ENCODE measurements at places on chromosomes 6 and 20.

GRCh38 chr6:5996714-5997419 is 9.9 kb downstream of the NRN1 start:
- no peak for DNase-seq

GRCh38 chr6:147063469-147064031 is 140.7 kb upstream of the STXBP5 start:
- no peak for DNase-seq

GRCh38 chr20:53040693-53041589 is 68.8 kb downstream of the TSHZ2 start:
- DNase-seq, result no peak

- DNase-seq, result peak; percentile 33
Observed at GRCh38 chr6:16332175-16332542, 93.8 kb downstream of the GMPR start.

DNA sequence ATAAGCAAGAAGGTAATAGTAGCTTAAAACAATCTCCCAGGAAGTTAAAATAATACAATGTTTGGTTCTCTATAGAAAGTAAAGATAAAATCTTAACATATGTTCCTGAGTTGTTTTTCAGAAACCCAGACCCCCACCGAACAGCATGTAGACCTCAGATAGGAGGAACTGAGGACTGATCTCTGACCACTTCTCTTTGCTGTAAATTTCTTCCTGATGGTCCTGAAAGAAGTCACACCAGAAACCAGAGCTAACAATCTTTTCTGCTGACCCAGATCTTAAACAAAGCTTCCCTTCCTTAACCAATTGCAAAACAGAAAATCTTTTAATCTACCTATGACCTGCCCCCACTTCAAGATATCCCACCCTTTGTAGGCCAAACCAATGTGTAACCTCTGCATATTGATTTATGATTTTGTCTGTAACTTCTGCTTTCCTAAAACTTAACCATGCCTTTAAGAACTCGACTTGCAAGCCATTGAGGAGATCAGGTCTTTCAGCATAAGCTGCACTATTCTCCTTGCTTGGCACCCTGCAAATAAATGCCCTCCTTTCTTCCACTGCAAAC is 21.9 kb upstream of the BEND6 start:
- DNase-seq, result no peak

GRCh38 chr20:787825-788224 is 19.5 kb upstream of the SLC52A3 start:
- no peak for DNase-seq

- DNase-seq, result no peak
Observed at GRCh38 chr20:740162-740561, 28.1 kb downstream of the SLC52A3 start.

DNA sequence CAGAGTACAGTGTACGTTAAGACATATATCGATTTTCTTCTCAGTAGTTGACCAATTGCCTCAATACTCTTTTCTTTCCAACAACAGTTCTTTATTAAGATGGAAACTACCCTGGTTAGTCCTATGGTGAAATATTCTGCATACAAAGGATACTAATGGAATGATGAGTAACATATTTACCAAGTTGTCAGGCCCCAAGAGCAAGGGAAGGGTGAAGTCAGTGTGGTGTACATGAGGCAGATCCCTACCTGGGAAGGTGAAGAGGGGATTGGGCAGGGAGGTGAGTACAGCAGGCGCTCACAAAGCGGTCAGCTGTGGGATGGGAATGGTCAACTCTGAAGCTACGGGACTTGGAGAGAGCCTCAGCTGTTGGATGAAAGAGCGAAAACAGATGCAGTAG is 29.7 kb downstream of the GJA1 start:
- no peak for DNase-seq

GRCh38 chr6:33762713-33763112 is 16.0 kb upstream of the IP6K3 start:
- DNase-seq, result no peak

- no peak for DNase-seq
Observed at GRCh38 chr6:16446273-16446672, 207.9 kb downstream of the GMPR start.

GRCh38 chr6:24655215-24655614 is 9.2 kb upstream of the KIAA0319 start:
- DNase-seq, result no peak

DNA sequence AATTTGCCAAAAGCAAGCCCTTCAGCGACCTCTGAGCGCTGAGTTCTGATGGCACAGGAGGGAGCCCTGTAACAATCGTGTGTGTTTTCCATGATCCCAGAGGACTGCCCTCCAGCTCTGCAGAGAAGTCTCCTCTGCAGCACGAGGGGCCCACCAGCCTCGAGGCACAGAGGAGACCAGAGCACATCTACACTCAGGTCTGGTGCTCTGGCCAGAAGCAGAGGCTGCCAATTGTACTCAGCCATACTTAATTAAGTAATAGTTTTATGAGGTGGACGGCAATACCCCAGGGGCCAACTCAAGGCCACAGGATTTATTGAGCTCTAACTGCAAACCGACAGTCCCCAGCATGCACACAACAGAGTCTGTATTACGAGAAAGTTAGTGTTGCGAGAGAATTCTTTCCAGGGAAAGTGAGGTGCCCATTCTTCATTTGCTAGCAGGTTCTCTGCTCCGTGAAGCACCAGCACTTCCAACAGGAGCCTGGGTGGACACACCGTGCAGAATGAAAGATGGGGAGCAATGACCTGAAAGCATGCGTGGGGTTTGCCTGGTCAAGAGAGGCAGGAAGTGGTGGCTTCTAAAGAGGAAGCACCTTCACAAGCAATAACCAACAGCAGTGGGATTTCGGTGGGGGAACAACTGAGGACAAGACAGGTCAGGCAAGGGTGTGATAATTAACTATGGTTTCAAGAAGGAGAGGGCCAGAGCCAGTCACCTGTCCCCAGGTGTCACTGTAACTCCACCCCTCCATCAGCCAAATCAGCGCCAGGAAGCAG is 92.8 kb upstream of the FOXC1 start:
- no peak for DNase-seq

- no peak for DNase-seq
Observed at GRCh38 chr6:158963020-158963808, 36.8 kb downstream of the RSPH3 start.

DNA sequence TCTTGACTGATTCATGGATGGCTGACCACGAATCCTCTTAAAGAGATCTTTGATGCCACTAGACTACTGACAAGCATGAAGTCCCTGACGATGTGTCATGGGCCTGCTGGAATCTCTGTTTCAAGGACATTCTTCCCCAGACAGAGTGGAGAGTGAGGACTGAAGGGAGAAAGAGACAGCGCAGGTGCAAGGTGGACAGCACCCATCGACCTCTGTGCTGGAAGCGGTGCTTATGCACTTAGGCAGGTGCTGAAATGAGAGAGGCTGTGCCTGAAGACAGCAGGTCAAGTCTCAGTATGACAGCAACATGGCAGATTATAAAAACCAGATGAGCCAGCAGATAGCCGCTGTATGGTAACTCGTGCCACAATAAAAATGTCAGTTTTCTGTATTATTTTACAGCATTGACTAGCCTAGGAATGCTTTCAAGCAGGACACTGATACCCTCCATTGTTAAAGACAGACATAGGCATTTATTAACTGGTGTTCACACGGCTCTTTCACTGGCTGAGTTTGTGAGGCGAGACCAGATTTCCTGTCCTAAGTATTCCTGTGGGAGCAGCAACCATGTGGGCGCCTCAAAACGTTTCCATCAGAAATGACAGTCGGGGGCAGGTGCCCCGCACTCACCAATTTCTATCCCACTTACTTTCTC is 47.5 kb downstream of the FOXC1 start:
- no peak for DNase-seq

- no peak for DNase-seq
Observed at GRCh38 chr6:109071125-109071917, 23.3 kb downstream of the SESN1 start.

GRCh38 chr6:168377484-168377855 is 57.9 kb upstream of the DACT2 start:
- no peak for DNase-seq

DNA sequence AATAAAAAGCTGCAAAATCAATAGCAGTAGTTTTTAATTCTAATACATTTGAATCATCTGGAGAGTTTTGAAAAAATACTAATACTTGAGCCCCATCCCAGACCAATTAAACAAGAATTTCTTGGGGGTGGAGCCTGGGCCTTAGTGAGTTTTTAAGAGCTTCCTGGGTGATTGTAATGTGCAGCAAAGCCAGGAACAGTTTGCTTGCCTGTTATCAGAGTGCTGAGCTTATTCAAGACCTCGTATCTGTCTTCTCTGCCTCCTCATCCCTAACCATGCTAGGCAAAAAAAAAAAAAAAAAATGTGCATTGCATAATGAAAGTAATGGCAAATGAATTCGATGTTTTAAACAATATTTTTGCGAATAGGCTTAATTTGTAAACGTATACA is 36.4 kb upstream of the MYB start:
- no peak for DNase-seq

GRCh38 chr20:23222531-23223200 is 127.9 kb upstream of the NXT1 start:
- DNase-seq, result no peak

DNA sequence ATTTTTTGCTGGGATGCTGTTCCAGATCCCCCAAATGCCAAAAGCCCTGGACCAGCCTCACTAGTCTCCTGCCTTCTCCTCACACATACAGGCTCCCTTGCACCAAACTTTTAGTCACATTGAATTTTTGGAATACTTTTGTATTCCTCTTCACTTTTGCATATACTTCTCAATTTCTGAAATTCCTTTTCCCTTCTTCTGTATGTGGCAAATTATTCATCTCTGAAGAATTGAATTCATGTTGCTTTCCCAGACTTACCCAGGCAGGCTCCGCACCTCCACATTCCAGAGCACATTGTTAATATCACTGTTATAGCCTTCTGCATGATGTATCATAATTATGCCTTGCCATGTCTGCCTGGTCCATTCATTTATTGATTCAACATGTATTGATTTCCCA is 255.3 kb upstream of the POU3F2 start:
- no peak for DNase-seq

DNA sequence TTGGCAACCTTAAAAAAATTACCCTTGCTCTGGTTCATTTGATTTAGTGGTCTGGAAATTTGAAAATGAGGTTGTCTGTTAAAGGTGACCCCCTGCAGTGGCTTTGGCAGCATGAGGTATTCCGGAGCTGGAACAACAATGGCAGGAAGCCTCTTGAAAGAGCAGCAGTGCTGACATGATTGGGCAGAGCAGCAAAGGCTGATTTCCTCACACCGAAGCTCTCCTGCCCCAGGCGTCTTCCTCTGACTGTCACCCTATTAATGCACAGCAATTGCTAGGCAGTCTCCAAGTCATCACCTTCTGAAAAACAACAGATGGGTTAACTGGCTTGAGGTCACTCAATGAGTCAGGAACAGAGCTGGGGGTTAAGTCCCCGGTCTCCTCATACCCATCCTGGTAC is 241.8 kb upstream of the MMS22L start:
- DNase-seq, result peak; percentile 65

- no peak for DNase-seq
Observed at GRCh38 chr6:128492386-128492785, 28.0 kb downstream of the PTPRK start.

DNA sequence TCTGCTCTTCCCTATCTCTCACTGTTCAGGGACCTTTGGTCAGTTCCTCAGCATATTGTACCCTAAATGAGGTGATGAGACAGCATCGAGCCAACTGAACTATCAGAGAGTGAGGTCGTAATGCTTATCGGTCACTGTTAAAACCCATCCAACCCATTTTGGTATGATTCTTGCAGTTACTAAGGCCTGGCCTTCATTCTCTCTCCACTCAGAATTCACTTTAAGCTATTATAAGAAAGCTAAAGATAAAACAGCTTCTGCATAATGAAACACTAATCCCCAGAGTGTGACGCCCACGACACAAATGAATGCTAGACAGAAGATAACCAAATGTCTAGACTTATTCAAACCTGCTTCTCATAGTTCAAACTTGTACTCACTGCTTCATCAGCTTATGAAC is 175.8 kb downstream of the GMPR start:
- no peak for DNase-seq

GRCh38 chr6:132763269-132763668 is 5.6 kb upstream of the VNN2 start:
- DNase-seq, result no peak

GRCh38 chr6:43070028-43070632 is 6.0 kb upstream of the PTK7 start:
- no peak for DNase-seq

GRCh38 chr6:166465671-166466087 is 82.9 kb upstream of the MPC1 start:
- no peak for DNase-seq

- no peak for DNase-seq
Observed at GRCh38 chr6:7909323-7910276, 988 bp downstream of the TXNDC5 start.

DNA sequence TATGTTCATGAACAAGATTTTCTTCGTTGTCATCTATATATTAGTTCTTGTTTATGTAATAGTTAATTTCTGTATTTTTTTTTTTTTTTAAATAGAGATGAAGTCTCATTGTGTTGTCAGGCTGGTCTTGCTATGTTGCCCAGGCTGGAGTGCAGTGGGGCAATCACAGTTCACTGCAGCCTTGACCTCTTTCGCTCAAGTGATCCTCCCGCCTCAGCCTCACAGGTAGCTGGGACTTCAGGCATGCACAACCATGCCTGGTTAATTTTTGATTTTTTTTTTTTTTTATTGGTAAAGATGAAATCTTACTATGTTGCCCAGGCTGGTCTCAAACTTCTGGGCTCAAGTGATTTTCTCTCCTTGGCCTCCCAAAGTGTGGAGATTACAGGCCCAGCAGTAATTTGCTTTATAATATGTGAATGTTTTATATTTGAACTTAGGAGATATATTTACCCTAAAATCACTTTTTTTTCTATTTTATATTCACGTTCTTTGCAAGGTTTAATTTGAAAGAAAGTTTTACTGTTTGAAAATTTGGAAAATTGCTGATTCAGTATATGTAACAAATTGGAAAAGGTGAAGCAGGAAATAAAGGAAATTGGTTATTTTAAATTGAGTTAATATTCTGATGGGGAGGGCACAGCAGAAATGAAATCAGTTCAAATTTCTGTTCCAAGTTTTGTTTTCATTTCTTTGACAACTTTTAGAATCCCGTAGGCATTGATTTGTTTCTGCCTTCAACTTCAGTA is 56.2 kb downstream of the ZFAND3 start:
- DNase-seq, result no peak

- no peak for DNase-seq
Observed at GRCh38 chr6:81731814-81732213, 20.7 kb downstream of the TENT5A start.

- DNase-seq, result peak; percentile 76
Observed at GRCh38 chr20:45061244-45061643, 39.7 kb downstream of the KCNS1 start.

DNA sequence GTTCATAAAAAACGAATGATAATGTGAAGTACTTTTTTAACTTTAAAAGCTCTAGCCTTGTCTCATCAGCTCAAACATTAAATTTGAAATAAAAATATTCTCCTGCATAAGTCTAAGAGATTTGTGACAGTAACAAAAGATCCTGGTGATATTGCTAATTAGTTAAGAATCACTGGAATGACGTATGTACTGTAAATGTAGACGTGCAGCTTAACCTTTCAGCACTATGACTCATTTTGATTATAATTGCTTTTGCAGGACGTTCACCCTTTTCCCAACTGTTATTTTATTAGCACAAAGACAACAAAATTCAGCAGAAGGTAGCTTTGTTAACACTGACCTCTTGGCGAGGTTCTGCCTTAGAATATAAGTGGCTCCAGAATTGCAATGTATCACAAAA is 68.6 kb downstream of the TENT5A start:
- no peak for DNase-seq

GRCh38 chr6:52640170-52640569 is 30.7 kb upstream of the TMEM14A start:
- DNase-seq, result no peak

GRCh38 chr6:158268361-158269147 is 43.7 kb upstream of the TULP4 start:
- DNase-seq, result no peak

- DNase-seq, result no peak
Observed at GRCh38 chr6:56688521-56688920, 45.8 kb upstream of the DST start.

All from T1000 (cell line).